ENCODE measurements at places on chromosomes 16 and 17. TPM values are rescaled to one million over a fixed set of nuclear protein-coding genes. Genes with fewer than 3 reads are reported as not detected.
A peak's percentile ranks its signal among the peaks of the same experiment; 100 is the strongest.

DNA sequence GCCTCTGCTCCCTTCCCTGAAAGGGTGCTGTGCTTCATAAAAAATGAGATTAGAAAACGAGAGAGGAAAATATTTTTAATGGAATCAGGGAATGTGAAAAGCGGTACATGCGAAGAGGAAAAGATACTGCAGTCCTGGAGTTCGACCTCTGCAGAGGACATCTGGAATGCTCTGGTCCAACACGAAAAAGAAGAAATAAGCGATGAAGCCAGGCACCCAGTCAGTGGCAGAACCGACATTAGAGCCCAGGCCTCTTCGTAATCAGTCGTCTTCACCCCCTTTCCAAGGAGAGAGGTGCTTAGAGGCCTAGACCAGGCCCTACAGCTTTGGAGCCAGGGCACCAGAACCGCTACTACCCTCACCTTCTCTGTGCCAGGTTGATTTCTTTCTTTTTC is 459 bp upstream of the MARCHF10 start:
- DNase-seq: no peak

DNA sequence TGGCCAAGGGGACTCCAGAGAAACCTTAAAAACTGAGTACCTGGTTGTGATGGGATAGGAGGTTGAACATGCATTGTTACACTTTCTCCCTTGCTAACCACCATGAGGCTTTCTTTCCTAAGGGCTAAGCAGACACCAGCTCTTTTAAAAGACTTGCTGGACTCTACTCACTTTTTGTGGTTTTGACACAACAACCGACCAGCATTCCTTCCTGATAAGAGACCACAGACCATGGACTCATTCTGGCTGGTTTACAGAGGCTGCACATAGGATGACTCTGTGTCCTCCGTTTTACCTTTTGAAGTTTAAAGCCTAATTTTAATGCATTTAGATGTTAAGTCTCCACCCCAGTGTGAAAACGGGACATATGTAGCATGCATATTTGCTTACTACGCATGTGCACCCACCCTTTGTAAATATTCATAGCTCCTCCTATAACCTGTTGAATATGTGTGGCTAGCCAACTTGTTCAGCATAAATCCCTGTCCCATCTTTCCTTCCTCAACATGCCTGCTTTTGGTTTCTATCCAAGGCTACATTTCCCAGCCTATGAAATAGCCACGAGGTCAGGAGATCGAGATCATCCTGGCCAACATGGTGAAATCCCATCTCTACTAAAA is 475.9 kb downstream of the GRIN2A start:
- DNase-seq: peak; percentile 35

DNA sequence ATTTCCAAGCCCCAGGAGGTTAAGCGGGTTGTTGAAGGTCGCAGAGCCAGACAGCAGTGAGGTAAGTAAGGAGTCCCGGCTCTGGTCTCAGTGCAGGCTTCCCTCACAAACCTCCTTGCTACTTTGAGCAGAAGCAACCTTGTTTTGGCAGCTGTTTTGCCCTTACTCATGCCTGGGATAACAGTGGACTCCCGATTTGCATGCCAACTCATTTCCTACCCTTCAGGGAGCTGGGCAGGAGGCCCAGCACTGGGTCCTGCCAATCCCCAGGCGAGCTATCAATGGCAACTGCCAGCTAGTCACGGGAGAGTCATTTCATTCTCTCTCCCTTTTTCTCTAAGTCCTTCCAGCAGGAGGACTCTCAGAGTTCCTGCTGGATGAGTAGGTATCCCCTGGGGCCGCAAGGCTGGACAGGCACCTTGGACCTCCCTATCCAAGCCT is 72.0 kb upstream of the KSR1 start:
- peak; percentile 99 for DNase-seq

GRCh38 chr16:72159386-72159785 is 12.6 kb downstream of the PMFBP1 start:
- no peak for DNase-seq

Gene SF3B3
- total RNA-seq: 267 TPM

Gene UNKL
- total RNA-seq: 17.0 TPM

All from HT1080 (cell line).